Stimulated activated CD4-positive, alpha-beta T cell treated with anti-CD3 and anti-CD28 coated beads, Interleukin-12 subunit alpha, Interleukin-12 subunit beta, amount 100 ng/mL, for 4 hours (primary cell): ENCODE measurements at places on chromosomes 2 and 18.

GRCh38 chr2:110865188-110865587 is 132.8 kb downstream of the ACOXL start:
- DNase-seq, result peak; percentile 35

- DNase-seq, result no peak
These were observed 68.8 kb upstream of the KCTD1 start for GRCh38 chr18:26617151-26617554.

DNA sequence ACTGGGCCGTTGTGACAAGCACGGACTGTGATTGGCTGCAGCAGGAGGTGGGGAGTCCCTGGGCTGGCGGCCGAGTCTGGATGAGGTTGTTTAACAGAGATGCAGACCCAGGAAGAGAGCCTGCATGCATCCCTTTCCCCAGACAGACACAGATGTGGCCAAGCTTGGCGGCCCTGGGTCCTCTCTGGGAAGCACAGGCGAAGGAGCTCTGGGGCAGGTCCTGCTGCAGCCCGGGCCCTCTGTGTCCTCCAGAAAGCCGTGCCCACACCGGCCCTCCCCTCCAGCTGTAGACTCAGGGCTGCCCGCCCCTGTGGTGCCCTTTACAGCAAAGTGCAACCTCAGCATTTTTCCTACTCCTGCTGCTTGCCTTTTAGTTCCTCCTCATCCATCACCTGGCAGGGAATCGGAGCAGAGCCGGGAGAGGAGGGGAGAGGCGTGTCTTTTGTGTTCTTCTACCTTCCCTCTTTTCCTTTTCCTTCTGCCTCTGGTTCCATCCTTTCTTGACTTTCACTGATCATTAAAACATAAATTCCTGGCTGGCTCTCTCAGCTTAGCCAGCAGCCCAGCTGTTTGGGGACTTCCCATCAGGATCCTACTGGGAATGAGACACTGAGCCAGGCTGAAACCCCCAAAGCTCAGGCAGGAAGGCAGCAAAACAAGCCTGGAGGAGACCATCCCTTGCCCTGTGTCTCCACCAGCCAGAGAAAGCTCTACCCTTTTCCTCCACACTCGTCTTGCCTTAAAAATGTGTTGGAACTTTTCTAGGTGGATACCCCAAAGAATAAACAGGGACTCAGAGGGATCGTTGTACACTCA is 75.0 kb downstream of the CTIF start:
- no peak for DNase-seq

DNA sequence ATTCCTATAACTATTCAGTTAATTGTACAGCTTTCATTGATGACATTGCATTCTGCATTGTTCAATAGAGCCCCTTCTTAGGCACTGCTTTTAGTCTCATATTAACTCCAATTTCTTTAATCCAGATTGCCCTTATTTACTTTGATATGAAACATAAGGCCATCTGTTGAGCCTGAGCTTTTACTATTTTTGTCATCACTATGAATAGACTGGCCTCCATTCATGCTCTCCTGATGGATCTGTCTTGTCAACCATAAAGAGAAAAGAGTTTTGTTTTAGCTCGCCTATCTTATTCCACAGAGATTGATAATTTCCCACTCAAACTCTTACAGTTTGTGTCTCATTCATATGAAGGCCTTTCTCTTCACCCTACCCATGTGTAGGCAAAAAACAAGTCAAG is 159.2 kb upstream of the DTNA start:
- DNase-seq, result no peak

DNA sequence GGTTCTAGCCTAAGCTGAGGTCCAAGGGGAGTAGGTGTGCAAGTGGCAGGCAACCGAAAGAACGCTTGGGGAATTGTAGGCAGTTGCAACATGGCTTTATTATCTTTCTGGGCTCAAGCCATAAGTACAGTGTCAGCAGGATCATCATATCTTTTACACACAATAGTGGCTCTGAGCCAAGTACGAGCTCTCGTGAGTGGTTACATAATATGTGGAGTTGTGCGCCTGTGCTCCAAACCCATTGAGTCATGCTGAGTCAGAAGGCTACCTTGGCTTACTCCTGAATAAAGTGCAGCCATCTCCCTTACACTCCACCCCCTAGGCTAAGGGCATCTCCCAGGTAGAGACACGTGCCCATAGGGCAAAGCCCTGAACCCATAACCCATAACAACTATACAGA is 233.9 kb downstream of the SATB2 start:
- no peak for DNase-seq

DNA sequence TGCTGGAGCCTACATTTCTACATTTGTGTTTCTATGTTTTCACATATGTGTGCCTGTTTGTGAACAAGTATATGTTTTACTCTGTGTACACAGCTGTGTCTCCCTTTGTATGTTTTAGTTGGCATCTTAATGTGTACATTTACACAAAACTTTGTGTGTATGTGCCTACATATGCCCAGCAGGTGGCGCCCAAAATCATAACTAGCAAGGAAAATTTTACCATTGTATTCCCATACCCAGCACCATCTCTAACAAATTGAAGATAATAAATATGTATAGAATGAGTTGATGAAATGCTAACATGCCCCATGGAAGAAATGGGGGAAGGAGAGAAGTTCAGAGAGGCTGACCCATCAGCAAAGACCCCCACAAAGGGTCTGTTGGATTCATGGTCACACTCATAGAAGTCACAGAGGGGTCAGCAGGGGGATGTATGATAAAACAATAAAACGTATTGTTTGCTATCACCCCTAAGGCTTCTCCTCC is 48.1 kb downstream of the PKDCC start:
- peak; percentile 70 for DNase-seq

- no peak for DNase-seq
These were observed 270.1 kb downstream of the RDH14 start for GRCh38 chr2:18290386-18290785.

GRCh38 chr2:217451666-217452065 is 551.1 kb downstream of the TNS1 start:
- no peak for DNase-seq

- DNase-seq, result no peak
These were observed 27.3 kb upstream of the MAL start for GRCh38 chr2:94997981-94998930.

GRCh38 chr2:184793176-184793575 is 194.8 kb downstream of the ZNF804A start:
- no peak for DNase-seq

DNA sequence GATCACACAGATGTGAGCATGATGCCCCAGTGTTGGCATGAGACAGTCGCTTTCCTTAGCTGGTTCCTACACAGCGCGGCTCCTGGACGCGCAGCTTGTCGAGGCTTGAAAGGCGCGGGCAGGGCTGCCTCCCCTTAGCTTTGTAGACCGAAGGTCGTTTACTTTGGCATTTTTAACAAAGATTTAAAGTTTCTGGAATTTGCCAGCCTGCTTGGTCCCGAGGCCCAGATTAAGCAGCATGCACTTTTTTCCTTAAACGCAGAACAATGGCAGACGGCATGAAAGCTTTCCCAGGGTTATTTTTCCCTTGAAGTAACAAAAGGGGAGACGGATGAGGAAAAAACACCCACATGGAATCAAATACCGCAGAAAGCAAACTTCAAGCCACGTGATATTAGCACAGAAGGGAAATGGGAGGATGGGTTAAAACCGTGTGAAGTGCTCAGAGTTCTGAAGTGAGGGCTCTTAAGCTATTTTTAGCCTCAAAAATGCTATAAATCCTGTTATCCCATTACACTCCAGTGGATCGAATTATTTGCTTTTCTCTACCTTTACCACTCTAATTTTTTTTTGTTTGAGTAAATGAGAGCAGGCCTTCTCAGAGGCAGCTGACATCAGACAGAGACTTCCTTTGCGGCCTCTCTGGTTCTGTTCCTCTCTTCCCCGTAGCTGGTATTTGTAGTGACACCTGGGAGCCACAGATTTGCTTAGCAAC is 55.7 kb downstream of the NPAS2 start:
- no peak for DNase-seq

DNA sequence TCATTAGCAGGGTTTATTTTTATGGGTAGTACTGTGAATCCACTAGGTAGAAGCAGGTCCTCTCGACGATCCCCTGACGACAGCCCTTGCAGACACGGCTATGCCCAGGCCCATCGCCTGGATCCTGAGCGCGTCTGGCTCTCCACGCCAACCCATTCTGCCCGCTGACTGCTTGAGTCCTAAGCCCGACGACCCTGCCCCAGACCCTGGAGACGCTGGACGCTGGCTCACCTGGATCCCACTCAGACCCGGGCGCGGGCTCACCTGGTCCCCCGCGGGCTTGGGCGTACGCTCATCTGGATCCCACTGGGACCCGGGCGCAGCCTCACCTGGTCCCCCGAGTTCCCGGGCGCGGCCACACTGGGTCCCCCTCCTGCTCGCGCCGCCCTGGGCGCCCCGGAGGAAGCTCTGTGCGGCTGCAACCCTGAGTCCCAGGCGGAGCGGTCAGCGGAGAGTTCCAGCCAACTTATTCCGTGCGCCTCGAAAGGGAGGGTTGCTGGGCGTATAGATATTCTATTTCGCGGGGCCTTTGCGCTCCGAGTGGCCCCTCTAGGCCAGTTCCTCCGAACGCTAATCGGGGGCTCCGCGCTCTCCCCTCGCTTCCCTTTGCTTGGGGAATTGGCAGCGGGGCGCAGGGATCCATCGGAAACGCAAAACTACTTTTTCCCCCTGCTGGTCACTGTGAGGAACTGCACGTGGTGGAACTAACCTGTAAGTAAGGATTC is 22.4 kb upstream of the RMP24 start:
- peak; percentile 39 for DNase-seq

DNA sequence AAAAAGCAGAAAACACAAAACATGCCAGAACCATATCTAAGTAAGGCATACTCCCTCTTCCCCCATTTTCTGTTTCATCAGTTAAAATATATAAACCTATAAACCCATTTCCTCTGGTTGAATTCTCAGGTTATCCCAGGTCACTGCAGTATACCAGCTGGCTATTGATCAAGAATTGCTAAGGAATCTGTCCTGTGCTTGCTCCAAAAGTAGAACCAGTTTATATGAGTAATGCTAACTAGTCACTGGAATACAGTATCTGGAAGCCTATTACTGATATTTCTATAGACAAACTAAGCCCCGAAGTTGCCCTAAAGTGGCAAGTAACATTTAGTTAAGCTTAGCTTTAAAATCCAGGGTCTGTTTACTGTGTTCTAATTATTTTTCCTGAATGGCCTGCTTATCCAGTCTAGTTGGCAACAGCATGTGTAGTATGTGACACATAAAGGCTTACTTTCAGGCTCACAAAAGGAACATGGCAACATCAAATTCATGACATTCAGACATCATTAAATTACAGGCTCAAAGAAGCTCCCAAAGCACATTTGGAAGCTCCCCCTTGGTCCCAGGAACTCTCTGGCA is 102.9 kb upstream of the ARL5A start:
- no peak for DNase-seq

DNA sequence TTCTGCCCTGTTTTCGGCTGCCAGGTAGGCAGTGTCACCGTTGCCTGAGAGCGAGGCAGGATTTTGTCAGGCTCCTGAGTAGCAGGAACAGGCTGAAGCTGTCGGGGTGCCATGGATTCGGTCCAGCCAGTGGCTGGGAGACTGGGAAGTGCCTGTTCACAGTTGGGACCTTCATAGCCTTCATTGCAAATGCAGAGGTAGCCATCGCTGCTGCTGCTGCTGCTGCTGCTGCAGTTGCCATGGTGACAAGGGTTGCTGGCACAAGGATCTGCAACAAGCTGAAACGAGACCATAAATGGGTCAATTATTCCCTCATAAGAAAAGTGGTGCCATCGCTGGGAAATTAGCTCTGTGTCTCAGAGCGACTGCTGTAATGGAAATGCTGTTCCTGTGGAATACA is 122.7 kb downstream of the DNER start:
- DNase-seq, result no peak

DNA sequence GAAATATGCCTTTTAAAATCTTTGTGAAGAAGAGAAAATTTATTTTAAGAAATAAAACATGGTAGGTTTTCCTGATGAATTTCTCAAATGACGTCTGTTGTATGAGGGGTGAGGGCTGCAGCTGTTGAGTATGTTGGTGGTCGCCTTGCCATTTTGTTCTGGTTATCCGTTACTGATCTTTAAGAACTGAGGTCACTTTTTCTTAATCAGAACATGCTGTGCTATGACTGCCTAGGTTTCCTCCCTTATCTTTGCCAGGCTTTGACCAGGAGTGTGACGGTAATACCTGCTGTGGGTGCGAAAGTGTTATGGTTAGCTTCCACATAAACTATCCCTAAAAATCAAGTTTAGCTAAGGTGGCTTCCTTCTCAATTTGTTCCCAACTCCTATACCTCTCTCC is 176.9 kb downstream of the DIS3L2 start:
- no peak for DNase-seq

- DNase-seq, result no peak
These were observed 779.7 kb upstream of the PKDCC start for GRCh38 chr2:41267929-41268659.

- no peak for DNase-seq
These were observed 17.6 kb upstream of the CHST9 start for GRCh38 chr18:27202741-27203140.
